ENCODE measurements at places on chromosomes 6 and 20.

- no peak for DNase-seq
Observed at GRCh38 chr20:34663213-34663943, 13.5 kb downstream of the PIGU start.

- DNase-seq = peak; percentile 3
Observed at GRCh38 chr20:8454137-8454712, 322.2 kb downstream of the PLCB1 start.

DNA sequence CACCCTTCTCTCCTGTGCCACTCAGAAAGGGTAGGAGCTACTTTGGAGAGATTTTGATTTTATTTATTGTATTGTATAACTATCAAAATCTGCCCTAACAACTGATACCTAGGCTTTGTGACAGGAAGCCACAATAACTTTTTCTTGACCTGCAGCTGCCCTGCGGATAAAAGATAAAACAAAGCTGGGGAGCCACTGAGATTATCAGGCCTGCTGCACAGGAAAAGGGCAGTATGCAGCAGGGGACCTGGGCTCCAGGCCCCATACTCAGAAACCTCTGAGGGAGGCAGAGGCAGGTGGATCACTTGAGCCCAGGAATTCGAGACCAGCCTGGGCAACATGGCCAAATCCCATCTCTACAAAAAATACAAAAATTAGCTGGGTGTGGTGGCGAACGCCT lies 980 bp upstream of the SNX21 start:
- DNase-seq = no peak

- peak; percentile 48 for DNase-seq
Observed at GRCh38 chr6:159691133-159691962, 1.7 kb downstream of the SOD2 start.

DNA sequence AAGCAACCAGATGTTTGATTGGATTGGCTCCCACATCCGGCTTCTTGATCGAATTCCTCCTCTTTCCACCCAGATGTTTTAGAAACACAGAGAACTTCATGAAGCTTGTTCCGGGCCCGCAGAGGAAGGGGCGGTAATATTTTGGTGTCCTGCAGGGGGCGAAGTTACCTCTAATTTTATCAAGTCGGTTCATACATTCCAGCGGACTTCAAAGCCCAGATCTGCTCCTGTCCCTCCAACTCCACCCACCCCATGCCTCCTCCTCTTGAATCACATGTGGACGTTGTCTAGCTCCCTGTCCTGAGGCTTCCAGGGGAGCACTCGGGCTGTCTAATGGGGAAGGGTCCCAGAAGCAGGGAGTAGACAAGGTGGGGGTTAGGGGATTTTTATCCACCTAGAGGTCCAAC lies 2.9 kb upstream of the BMP6 start:
- peak; percentile 53 for DNase-seq

DNA sequence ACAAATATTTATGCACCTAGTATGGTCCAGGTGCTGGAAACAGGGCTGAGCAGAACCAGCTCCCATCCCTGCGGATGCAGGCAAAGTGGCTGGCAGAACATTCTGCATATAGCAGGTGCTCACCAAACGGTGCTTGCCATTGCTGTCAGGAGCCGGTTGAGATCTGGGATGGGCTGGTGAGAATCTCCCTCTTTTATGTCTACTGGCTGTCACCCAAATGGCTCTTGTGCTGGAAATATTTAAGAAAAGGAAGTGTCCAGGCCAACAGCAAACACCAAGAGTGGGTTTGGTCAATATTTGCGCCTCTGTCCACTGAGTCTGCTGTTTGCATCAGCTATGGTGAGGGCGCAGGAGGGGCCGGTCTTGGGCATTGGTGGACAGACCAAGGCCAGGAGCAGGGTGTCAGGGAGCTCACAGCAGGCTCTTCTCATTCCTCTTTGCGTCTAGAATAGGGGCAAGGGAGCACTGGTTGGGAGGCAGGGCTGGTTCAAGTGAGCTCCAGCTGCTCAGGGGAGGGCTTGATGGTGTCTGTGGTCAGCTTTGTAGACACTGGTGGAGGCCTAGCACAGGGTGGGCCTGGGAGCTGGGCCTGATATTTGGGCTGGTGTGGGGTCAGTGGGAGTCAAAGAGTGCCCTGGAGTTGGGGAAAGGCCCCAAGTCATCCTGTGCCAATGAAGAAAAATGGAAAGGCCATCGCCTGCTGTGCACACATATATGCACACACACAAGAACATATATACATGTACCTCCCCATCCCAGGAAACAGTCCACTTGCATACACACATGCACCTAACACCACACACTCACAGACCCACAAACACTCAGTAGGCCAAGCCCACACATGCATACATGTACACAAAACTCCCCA lies 1.4 kb upstream of the BPIFB2 start:
- no peak for DNase-seq

DNA sequence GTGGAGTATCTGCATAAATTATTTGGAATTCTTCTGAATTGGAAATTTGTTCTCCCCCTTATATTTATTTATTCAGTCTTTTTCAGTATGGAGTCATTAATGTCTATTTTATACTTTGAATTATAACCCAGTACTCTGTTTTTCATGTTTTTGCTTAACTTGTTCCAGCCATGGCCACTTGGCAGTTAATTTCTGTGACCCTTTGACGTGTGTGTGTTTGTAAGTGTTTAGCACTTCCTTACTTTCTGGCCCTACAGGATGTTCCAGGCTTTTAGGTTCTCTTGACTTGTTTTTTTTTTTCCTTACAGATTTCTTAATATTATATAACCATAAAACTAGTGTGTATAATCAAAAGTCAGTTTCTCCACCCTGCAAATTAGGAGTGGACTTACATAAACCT lies 24.1 kb downstream of the ENPP1 start:
- no peak for DNase-seq

- peak; percentile 16 for DNase-seq
Observed at GRCh38 chr6:7201732-7202541, 94.2 kb downstream of the RREB1 start.

GRCh38 chr20:63137851-63138415 lies 78.0 kb downstream of the YTHDF1 start:
- DNase-seq = no peak

DNA sequence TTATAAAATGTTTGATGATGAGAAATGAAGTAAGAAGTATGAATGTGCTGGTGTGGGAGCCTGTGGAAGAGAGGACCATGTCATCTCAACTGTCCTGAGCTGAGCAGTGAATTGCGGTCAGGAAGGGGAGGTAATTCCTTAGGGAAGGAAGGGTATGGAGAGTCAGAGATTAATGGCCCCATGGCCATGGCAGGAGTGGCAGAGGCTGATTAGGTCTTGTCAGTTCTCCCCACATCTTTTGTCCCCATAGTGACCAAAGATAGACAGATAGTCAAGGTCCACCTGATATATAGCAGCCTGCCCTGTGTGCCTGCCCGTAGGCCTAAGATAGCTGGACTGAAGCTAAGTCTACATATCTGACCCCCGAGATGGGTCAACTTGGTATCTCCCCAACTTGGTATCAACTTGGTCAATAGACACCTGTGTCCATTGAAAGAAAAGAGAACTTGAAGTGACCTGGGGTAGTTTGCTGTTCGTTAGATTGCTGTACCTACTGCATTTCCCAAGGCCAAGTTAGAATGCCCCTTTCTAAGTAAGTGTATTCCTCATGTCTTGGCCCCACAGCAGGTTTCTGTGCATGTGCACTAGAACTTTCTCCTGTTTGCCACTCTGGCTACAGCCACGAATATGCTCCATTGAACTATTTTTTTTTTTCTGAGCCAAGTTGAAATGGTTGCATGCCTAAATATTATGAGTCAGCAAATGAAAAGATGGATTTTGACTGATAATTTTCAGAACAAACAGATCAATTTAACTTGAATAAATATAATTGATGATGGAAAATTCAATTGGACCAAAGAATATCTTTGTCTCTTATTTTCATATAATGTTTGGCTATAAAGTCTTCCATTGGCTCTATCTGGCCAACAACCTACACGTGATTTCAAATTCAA lies 143.4 kb downstream of the ISM1 start:
- no peak for DNase-seq

DNA sequence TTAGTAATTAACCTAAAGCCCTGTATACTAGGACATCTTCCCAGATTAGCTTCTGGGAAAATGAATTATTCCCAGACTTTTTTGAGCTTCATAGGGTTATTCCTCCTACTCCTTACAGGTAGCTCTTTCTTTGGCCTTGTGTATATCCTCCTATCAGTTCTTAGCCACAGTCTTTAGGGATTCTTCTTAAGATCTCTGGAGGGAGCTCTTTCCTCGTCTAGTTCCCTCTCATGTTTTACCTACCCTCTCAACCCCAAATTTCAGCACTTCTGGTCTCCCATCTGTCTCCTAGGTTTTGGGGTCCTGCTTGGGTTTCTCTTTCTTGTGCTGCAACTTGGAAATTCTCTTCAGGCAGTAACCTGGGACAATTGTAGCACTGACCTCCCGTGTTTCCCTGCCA lies 46.4 kb upstream of the SLC35B3 start:
- DNase-seq = no peak

DNA sequence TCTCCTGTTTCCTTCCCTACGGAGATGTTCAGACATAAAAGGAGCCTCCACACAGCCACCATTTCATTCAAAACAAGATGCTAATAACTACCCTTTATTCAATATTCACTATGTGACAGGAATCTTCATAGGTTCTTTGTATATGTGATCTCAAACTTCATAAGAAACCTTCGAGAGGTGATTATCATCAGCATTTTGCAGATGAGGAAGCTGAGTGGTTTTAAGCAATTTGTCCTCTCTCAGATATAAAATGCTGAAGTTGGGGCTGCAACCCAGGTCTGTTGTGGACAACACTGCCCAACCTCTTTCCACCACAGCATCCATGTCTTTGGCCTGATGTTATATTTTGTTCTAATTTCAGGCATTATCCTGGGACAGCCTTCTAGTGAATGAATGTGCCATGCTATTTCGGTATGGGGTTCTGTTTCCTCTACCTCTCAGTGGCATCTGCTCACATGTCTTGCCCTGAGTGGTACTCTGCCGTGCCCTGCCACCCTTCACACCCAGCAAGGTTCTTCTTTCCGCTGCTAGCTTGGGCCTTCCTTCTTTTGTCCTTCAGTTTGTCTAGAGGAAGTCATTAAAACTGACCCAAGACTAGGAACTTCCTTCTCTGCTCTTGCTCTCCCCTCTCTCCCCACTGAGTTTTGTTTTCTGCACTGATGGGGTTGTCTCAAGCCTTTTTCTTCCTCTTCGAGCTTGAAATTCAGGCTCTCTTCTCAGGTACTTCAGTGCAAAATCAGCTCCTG lies 300.9 kb upstream of the PRDM1 start:
- DNase-seq = no peak

DNA sequence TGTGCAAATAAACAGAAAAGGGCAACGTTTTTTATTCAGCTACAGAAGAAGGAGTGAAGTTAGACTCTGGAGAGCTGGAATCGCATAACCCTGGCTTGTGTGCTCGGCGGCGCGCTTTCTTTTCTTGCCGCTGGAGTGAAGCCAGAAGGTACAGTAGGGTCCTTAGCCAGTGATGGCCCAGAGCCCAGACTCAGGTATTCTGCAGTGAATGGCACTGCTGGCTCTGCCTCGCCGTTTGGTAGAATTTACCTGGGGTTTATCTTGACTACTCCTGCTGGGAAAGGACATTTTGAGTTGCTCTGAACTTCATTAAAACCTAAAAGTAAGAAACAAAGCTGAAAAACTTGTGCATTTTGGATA lies 56.9 kb upstream of the TIAM2 start:
- no peak for DNase-seq

- DNase-seq = no peak
Observed at GRCh38 chr6:9126878-9127560, 691.7 kb upstream of the SLC35B3 start.

GRCh38 chr6:48933136-48933535 lies 529.9 kb downstream of the MMUT start:
- DNase-seq = no peak

GRCh38 chr6:37302086-37302686 lies 44.2 kb upstream of the TMEM217 start:
- DNase-seq = no peak

GRCh38 chr20:34066476-34067090 lies 45.5 kb downstream of the EIF2S2 start:
- DNase-seq = no peak

GRCh38 chr6:148082044-148082443 lies 260.6 kb upstream of the SASH1 start:
- no peak for DNase-seq

GRCh38 chr6:106910999-106911949 lies 63.3 kb downstream of the CD24 start:
- DNase-seq = no peak

DNA sequence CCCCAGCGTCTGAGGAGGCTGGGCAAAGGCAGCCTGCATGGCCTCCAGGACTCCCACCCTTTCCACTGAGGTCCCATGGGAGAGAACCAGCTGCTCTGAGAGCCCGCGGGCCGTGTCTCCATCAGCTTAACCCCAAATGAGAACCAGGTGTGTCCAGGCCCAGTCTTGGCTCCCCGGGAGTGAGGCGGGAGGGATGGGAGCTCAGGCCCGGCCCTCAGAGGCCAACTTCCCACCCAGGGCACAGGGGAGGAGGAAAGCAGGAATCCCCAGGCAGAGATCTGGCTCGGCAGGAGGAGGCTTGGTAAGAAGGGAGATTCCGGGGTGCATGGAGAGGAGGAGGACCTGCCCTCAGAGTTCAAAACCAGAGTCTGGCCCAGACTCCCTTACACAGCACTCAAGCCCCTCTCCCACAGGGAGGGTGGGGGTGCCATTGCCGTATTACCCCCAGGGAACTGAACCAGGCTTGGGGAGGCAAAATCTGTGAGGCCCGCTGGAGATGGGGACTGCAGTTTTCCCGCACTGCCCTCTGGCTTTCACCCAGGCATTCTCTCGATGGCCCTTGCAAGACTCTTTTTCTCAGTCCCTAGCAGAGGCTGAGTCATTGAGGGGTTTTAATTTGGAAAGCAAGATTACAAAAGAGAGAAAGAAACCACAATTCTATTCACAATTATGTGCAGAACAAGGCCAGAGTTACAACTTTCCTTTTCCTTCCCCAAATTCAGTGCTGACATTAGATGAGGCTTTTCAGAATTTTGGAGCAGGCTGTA lies 17.1 kb downstream of the FOXF2 start:
- no peak for DNase-seq

DNA sequence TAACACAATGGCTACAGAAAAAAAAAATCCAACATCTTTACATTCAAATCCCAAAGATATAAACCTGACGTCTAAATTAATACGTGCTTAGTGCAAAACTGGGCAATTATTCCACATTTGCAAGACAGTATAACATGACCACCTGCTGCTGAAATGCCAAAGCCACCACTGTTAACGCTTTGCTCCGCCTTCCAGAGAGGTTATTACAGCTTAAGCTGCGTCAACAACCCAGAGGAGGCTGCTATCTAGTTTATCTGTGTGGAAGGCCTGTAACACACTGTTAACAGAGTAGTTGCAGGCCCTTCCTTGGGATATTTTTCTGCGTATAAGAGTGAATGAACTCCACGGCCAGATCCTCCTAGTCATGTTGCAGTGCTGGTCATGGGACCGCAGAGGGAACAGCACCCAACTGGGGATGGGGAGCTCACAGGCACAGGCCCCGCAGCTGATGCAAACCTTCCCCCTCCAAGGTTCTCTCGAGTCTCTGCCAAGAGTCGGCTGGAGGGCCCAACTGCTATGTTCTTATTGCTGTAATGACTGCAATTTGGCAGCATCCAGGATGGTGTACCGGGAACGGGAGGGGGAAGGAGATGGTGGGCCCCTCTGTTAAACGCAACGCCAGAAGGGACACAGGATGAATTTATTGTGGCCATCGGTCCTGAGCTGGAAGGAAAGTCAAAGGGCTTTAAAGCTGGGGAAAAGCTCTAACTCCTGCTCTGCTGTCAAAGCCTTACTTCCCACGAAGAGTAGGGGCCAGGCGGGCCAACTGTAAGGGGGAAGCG lies 993 bp upstream of the NCOA7 start:
- DNase-seq = peak; percentile 31
